Stimulated activated CD8-positive, alpha-beta memory T cell treated with anti-CD3 and anti-CD28 coated beads, Interleukin-4, amount 100 ng/mL, for 1 hour (primary cell): ENCODE measurements at places on chromosomes 2 and 18.

- no peak for DNase-seq
Observed at GRCh38 chr2:146228466-146229058, 1616.3 kb upstream of the ACVR2A start.

DNA sequence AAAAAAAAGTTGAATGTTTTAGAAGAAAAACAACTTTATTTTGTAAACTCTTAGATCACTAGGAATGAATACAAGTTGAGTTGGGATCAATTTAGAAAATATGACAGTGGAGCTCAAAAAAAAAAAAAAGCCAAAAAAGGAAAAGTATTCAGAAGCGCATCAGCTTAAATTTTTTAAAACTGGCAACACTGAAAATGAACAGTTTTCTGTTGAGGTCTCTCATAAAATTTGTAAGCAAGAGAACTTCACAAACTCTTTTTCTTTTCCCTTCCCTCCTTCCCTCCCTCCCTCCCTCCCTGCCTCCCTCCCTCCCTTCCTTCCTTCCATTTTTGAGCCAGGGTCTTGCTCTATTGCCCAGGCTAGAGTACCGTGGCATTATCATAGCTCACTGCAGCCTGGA is 143.9 kb downstream of the B3GNT2 start:
- no peak for DNase-seq

- no peak for DNase-seq
Observed at GRCh38 chr18:53402670-53403069, 821.8 kb downstream of the MBD2 start.

GRCh38 chr2:203804764-203805485 is 62.6 kb upstream of the CTLA4 start:
- DNase-seq: no peak

DNA sequence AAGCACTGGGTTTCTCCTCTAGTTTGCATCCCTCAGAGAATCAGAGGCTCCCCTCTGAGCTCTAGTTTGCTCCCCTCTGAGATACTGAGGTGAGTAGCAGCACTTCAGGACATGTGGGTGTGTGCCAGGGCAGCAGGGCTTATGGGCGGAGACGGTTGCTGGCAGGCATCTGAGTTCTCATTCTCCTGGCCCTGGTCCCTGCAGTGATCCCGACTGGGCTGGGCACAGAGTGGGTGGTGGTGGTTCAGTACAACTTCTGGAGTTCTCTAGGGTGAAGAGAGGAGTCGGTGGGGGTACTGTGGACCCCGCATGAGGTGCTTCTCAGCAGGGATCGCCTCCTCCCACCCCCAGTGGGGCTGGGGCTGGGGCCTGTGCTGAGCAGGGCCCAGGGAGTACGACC is 47.9 kb downstream of the BOLA3 start:
- no peak for DNase-seq

- no peak for DNase-seq
Observed at GRCh38 chr2:26302846-26303245, 43.1 kb upstream of the SELENOI start.

GRCh38 chr2:210842896-210843295 is 286.5 kb downstream of the CPS1 start:
- no peak for DNase-seq

DNA sequence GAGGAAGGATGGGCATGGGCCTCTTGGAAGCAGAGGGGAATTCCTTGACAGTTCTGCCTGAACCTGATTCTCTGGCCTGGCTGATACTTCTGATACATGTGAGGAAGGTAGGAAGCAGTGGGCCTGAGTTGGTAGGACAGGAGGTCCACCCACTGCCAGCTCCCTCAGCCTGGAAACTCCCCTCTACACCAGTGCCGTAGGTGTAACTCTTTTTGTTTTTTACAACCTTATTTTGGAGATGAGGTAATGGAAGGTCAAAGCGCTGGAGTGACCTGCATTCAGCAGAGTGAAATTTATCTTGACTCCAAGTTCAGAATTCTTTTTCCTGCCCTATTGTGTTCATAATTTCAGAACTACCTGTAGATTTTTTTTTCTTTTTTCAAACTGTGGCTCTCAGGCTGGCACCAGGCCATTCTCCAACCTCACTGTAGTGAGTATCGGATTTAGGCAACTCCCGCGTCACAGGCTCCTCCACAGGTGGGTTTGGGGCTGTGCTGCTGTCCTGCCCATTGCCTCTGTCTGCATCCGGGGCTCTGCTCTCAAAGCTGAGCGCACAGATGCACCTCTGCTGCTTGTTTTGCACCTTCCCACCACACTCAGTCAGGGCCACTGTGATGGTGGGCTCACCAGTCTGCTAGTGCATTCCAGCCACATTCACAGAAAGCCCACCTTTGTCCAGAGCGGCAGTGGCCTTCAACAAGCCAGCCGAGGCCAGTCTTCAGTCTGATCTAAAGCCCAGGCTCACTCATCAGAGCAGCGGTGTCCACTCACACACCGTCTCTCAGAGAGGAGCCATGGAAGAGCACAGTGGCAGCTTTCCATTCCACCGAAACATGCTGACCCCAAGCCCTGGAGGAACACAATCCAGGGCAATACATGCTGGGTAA is 87.2 kb downstream of the UXS1 start:
- no peak for DNase-seq

- DNase-seq: no peak
Observed at GRCh38 chr2:51032751-51033330, 909 bp upstream of the NRXN1 start.

GRCh38 chr2:124967325-124967724 is 942.2 kb downstream of the CNTNAP5 start:
- DNase-seq: no peak

DNA sequence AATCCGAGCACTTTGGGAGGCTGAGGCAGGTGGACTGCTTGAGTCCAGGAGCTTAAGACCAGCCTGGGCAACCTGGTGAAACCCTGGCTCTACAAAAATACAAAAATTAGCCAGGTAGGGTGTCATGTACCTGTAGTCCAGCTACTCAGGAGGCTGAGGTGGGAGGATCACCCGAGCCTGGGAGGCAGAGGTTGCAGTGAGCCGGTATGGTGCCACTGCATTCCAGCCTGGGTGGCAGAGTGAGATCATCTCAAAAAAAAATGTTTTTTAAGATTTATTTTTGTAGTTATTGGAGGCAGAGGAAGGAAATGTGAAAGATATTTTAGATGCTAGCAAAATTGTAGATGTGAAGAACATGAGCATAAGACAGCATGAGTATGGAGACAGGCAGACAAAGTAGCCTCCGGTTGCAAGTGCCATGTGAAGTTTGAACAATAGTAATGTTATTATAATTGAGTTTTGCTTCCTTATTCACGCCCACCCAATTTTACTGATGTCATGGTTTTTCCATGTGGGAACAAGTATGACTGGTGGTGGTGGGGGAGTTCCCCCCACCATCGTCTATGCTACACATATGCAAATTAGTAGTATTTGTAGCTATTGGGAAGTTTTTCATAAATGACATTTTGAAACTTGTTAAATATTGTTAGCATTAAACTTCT is 18.0 kb downstream of the REL start:
- no peak for DNase-seq

DNA sequence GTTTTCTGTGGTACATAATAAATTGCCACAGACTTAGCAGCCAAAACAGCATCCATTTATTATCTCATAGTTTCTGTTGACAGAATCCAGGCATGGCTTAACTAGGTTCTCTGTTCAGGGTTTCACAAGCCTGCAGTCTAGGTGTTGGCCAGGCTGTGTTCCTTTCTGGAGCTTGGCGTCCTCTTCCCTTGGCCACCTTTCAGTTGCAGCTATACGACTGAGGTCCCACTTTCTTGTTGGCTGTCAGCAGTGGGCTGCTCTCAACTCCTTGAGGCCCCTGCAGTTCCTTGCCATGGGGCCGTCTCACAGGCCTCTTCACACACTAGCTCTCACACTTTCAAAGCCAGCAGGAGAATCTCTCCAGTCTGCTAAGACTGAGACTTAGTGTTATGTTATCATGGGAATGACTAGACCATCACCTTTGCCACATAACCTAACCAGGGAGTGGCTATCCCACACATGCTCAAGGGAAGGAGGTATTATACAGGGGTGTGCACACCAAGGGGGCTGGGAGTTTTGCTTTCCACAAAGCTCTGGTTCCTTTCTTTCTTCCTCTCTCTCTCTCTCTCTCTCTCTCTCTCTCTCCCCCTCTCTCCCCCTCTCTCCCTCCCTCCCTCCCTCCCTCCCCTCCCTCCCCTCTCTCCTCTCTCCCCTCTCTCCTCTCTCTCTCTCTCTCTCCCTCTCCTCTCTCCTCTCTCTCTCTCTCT is 15.8 kb downstream of the RIOK3 start:
- no peak for DNase-seq

DNA sequence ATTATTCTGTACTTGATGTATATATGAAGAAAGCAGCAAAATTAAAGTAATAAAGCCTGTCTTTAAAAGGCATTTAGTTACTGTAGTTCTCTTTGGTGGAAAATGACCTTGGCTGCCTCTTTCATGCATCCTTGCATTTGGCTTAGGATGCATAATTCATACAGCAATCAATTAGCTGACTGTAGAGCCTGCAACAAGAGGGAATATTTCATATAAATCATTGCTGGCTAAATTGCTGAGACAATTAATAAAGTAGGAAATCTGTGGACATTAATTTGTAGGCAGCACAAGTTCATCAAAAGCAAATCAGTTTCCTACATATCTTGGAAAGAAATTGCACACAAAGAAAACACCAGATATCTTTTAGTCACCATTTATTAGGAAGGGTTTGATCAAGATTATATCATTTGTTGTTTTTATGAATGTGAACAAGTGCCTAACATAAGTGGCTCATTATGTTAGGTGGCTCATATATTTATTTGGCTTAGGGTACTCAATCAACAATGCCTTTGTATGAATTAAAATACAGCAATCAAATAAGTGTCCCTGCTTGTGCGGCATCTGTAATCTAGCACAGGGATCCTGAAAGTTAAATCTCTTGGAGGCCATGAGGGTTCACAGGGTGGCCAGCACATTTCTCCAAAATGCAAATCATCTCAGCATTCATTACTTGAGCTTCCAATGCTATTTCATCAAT is 220.4 kb upstream of the SPOPL start:
- no peak for DNase-seq

DNA sequence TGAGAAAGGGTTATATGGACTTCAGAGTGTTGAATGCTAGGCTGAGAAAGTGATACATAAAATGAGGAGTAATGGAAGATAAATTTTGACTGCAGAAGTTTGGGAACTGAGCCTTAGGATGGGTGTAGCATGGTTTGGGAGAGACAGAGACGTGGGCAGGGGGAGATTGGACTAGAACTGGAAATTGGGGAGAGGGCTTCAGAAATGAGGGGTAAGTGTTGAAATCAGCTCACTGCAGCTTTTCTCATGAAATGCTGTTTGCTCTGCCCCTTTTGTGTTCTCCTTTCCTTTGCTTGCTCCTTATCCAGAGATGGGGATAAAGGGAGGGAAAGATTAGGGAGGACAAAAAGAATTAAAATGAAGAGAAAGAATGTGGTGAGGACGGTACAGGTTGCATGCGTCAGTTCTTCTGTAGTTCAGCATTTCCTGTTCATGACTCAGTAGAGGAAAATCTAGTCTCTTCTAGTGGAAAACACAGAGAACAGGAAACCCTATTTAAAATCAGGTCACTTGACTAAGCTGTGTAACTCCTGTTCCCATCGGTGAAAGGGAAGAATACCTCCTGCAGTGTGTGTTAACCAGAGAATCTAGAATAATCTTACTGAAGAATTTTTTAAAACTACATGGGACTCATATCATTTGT is 105.6 kb downstream of the CRIM1 start:
- DNase-seq: no peak

- no peak for DNase-seq
Observed at GRCh38 chr2:30213326-30213725, 18.0 kb upstream of the LBH start.

- DNase-seq: no peak
Observed at GRCh38 chr2:160326786-160327185, 126.7 kb upstream of the ITGB6 start.

DNA sequence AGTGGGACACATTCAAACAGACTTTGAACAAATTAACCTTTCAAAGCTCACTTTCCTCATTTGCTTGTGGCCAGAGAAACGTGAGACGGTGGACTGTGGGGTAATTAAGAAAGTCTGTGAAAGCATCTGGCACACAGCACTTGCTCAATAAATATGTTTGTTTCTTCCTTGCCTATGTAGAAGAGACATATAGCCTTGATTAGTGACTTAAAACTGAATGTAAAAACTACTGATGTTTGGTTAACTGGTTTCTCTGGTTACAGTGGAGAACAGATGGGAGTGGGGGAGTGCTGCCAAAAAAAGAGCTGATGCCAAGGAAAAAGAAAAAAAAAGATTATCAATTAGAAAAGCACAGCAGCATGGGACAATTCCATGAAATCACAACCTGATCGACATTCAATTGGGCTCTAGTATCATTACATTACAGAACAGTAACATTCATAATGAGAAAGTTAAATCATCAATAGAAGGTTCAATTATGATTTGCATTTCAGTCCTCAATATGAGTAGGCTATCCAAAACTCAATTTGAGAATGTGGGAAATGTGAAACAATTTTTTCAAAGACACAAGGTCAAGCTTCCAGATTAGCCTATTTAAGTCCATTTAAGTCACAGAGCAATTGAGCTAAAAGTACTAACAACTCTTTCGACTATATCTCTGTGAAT is 14.7 kb downstream of the CUL3 start:
- DNase-seq: no peak

DNA sequence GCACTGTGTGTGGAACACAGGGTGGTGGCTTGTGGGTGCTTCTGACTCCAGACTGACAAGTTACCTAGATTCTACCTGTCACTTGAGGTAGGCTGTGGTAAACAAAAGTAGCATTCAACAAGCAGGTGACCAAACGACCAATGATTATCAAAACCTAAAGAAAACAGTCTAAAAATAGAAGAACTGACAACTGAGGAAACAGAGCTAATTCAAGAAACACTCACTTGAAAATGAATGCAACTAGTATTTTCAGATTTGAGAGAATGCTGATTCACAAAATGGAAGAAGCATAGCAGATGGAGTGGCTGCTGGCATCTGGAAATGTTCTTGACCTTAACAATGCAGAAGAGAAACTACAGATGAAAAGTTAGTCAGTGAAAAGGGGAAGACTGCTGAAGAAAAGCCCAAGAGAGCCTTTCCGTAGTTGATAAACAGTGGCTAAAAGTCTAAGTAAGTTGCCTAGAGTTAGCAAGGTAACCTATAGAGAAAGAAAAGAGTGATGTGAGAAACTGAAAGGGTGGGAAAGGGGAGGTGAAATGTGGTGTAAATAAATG is 170.4 kb downstream of the NCK2 start:
- DNase-seq: no peak

GRCh38 chr18:711310-711656 is 1.1 kb downstream of the ENOSF1 start:
- no peak for DNase-seq

GRCh38 chr2:28590496-28591301 is 94.8 kb downstream of the PLB1 start:
- DNase-seq: no peak

- no peak for DNase-seq
Observed at GRCh38 chr18:35511833-35512232, 14.1 kb upstream of the INO80C start.

GRCh38 chr2:200423541-200423940 is 86.3 kb downstream of the KCTD18 start:
- no peak for DNase-seq

GRCh38 chr18:63552581-63552980 is 10.4 kb downstream of the SERPINB12 start:
- DNase-seq: no peak
